Tibial nerve (tissue), 4 donors: ENCODE measurements at places on chromosomes 11 and 22. TPM values are rescaled to one million over a fixed set of nuclear protein-coding genes. Genes with fewer than 3 reads are reported as not detected.

The MYEOV gene
- total RNA-seq: 13.0 TPM

The UCP2 gene
- total RNA-seq: 55.5 TPM

The OR4D5 gene
- total RNA-seq: not detected

The NTM gene
- 10.9 TPM for total RNA-seq

The GTF2H1 gene
- 38.7 TPM for total RNA-seq

The OR51A7 gene
- not detected for total RNA-seq

The CALCA gene
- not detected for total RNA-seq

The IGF2 gene
- 246 TPM for total RNA-seq

The KCNQ1 gene
- total RNA-seq: 7.5 TPM

The CARS1 gene
- total RNA-seq: 36.9 TPM

The RCOR2 gene
- not detected for total RNA-seq

The UBQLNL gene
- total RNA-seq: 2.3 TPM

The CCDC116 gene
- total RNA-seq: 2.0 TPM

The B3GAT1 gene
- 18.0 TPM for total RNA-seq
